Fibroblast of the conjunctiva (primary cell): ENCODE measurements at places on chromosomes 2 and 18.

GRCh38 chr2:177106212-177106611 is 106.4 kb upstream of the HNRNPA3 start:
- no peak for DNase-seq

DNA sequence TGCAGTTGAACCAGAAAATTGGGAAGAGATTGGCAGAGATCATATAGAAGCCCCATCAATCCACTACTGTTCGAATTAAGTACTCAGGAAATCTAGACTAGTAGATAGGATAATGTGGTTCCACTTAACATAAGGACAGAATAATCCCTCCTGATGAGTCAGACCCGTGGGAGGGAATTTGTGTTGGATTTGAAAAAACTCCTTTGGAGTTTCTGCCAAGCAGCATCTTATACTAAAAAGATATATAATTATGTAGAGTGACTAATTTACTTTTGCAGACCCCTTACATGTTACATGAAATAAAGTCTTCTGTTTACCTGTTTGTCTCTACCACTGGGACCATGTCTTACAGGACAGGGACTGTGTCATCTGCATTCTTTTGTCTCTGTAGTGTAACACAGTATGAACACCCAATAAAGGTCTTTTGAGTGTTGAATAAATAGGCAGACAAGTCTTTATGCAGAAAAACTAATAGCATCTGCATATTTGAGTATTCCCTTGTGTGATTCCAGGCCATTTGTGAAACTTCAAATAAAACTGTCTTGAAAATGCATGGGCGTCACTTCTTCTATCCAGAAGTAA is 122.6 kb upstream of the DNAJC10 start:
- peak; percentile 55 for DNase-seq

- DNase-seq: no peak
Observed at GRCh38 chr2:124309563-124310138, 284.6 kb downstream of the CNTNAP5 start.

- DNase-seq: peak; percentile 20
Observed at GRCh38 chr18:7021994-7022840, 95.4 kb downstream of the LAMA1 start.

DNA sequence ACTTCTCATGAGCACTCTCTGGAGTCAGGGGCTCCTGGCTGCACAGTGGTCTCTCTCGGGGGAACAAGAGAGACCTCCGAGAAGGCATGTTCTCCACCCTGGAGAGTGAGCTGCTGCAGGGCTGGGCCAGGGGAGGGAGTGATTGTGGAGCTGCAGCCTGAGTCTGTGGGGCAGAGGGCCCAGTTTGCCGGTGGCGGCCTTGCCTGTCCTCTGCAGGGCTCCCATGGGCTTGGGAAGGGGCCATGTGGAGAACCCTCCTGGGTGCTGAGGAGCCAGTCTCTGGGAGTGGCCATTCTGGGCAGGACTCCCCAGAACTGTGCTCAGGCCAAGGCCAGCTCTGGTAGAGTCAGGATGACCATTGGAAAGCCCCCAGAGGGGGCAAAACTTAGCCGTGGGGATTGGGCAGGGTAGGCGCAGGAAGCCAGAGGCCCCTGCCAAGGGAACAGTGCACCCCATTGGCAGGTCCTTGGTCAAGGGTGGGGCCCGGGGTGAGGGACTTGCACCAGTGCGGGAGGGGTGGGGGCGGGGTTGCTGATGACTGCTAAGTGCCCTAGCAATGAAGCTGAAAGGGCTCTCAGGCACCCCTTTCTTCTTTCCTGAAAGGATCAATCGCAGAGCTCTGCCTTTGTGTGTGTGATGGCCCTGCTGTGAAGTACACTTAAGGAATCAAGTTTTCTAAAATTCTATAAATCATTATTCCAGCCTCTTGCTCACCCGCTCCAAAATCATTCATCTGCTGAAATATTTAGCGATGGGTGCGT is 69.7 kb upstream of the BOD1L2 start:
- no peak for DNase-seq

DNA sequence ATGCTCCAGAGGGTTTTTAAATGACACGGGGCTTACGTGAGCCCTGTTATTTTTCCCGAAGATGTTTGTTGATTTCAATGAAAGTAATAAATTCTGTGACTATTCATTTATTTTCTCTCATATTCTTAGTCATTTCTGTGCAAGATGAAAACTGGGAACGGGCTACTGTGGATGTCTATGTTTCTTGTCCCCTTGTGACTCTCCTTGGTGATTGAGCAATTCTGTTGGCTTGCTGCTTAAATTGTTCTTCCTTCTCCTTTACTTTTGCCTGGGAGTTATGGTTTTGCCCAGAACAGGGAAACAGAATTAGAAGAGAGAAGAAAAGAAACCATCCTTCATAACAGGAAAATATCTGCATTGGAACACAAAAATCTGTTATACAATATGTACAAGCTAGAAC is 508.2 kb upstream of the DSEL start:
- no peak for DNase-seq

- no peak for DNase-seq
Observed at GRCh38 chr2:124559236-124559635, 534.1 kb downstream of the CNTNAP5 start.

DNA sequence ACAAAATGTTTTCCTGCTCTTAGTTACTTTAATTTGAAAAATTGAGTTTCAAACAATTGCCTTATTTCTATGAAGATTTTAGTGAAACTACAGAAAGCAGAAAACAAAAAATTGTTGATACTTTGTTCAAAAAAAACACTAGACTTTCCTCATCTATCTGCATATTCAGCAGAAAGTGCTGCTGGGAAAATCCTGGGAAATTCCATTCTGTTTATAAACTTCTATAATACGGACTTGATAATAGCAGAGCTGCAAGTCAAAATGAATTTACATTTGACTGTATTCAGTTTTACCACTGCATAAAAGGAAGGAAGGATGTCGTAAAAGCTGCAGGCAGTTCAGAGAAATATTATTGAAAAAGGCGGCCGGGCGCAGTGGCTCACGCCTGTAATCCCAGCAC is 24.9 kb upstream of the ERICH2 start:
- no peak for DNase-seq

DNA sequence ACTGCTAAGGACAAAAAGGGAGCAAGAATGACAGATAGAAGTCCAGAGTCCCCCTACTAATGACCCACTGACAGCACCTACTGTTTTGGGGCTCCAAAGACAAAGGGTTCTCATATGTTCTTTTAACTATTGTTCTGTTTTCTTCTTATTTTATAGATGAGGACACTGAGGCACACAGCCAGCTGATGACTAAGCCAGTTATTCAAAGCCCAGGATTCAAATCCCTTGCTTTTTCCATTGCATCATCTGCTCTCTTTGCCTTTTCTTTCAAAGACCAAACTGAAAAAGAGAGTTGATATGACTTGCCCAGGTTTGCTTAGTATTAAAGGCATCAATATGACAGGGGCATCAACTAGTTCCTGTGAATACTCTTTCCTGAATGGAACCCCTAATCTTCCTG is 299.8 kb downstream of the LRATD1 start:
- no peak for DNase-seq

GRCh38 chr2:187055463-187055862 is 206.5 kb upstream of the ZSWIM2 start:
- DNase-seq: peak; percentile 26
